Regular cardiac myocyte (primary cell): ENCODE measurements at places on chromosomes 3 and 15. TPM values are rescaled to one million over a fixed set of nuclear protein-coding genes. Genes with fewer than 3 reads are reported as not detected.

The TFG gene
- total RNA-seq: 98.1 and 111 TPM in 2 replicates

The SLC12A1 gene
- total RNA-seq: under 0.01 TPM in 1 of 2 replicates, not detected in the other

The STAB1 gene
- 1.1 and 2.9 TPM in 2 replicates for total RNA-seq

The KLHDC8B gene
- 22.6 and 24.2 TPM in 2 replicates for total RNA-seq

The TEX55 gene
- not detected in 2 replicates for total RNA-seq
